ENCODE measurements at places on chromosomes 3 and 15.
A peak's percentile ranks its signal among the peaks of the same experiment; 100 is the strongest.

- DNase-seq = no peak
Measured at GRCh38 chr3:171349392-171349791, 110.8 kb downstream of the TNIK start.

DNA sequence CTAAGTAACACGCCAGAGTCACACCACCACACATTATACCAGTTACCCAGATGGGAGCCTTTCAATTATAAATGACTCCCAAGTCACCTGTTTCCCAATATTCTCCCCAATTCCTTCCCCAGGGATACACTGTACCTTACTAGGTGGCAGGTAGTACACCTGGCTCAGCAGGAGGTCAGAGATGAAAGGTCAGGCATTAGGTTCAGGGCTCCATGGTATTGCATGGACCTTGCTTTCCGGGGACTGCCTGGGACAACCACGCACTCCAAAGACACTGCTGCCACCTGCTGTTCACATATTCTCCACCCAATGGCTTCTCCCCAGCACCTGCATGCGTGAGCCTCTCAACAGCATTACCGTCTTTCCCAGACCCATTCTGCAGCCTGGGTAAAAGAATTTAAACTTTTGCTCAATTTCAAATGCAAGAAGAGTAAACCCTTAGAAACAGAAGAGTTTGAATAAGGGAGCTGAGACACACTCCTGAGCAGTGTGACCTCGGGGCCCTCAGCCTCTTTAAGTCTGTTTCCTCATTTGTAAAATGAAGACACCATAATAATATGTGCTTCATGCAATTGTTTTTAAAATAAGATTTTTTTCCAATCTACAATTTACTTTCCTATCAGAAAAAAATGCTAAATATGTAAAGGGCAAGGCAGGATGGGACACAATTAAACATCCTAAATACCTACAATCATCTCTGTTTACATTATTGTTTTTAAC lies 28.0 kb upstream of the LACTB start:
- peak; percentile 35 for DNase-seq

DNA sequence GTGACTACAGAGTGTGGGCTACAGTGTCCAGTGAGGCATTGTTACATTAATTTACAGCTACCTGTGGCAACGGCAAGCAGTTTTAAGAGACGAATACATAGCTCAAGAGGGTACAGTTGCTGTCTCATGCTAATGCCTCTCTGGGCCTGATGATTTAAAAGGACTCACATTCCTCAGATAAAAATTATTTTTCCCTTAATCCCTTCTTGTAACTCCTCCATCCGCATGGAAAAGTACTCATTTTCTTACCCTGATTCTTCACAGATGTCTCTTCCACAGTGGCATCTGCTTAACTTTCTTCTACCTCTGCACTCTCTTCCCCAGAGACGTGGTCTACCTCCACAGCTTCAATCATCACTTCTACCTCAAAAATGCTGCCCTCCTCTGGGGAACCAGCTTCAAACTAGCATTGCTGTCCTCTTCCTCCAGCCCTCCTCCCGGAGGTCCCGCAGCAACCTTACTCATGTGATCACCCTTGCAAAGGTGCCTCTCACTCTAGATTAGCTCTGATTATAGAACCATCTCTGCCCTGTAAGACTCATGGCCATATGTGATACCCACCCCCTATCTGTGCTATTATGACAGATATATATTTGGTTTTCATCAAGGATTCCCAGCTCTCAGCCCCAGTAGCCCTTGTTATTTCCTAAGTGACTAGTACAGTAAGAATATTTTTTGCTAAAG lies 21.4 kb upstream of the ABHD17C start:
- no peak for DNase-seq

DNA sequence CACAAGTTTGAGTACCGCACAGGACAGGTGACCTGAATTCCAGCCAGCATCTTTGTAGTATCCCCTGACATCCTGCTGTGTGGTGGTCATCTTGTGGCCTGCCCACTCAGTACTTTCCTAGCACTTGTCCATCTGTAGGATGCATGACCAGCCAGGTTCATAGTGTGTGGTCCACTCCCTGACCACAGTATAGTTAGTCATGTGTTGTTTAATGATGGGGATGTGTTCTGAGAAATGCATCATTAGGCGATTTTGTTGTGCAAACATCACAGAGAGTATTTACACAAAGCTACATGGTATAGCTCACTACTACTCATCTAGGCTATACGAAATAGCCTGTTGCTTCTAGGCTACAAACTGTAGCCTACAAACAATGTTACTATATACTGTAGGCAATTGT lies 16.9 kb upstream of the RBPMS2 start:
- no peak for DNase-seq

- DNase-seq = no peak
Measured at GRCh38 chr3:52572221-52572620, 35.8 kb downstream of the UQCC5 start.

DNA sequence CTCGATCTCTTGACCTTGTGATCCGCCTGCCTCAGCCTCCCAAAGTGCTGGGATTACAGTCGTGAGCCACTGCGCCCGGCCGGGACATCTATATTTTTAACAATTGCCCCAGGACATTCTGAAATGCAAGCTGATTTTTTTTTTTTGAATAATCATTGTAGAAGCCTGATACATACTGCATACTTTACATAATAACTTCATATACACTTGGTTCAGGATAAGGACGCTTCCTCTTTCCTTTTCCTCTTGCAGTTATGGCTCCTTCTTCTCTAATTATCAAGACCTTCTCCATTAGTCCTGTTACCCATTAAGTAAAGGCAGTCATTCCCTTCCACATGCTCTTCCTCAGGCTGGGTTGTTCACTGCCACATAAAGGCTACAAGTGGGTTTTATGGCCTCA lies 58.3 kb downstream of the SLCO3A1 start:
- no peak for DNase-seq

GRCh38 chr15:89845305-89845893 lies 30.7 kb upstream of the ANPEP start:
- no peak for DNase-seq

DNA sequence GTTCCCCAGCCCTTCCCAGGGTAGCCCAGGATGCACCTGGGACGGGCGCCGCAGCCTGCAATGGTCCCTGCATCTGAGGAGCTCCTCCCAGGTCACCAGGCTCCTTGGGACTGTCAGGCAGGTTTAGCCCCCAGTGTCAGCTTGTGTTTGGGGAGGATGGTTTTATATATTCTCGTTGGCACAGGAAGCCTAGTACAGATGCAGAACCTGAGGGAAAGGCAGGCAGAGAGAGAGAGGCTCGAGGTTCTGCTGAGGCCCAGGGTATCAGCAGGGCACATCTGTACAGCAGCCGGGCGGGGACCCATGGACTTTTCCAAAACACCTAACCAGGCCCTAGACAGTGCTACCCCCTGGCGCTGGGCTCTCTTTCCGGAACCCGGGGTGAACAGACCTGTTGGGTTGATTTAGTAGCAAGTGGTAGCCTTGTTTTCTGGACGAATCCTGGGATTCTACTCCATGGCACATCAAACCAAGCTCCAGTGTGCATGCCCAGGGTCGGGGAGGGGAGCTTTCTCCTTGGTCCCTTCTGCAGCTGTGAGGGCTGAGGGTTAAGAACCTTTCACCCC lies 8.6 kb downstream of the PAK6 start:
- DNase-seq = no peak

DNA sequence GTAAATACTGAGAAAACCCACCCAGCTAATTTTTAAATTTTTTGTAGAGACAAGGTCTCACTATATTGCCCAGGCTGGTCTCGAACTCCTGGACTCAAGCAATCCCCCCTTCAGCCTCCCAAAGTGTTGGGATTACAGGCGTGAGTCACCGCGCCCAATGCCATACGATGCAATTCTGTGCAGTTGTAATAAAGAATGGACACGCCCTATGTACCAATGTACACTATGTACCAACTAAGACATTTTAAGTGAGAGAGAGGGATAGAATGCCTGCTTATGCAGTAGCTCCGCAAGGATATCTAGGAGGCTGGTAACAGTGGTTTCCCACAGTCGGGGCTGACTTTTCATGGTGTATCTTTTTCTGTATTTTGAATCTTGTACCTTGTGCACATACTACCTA lies 14.6 kb downstream of the ZNF710 start:
- DNase-seq = no peak

DNA sequence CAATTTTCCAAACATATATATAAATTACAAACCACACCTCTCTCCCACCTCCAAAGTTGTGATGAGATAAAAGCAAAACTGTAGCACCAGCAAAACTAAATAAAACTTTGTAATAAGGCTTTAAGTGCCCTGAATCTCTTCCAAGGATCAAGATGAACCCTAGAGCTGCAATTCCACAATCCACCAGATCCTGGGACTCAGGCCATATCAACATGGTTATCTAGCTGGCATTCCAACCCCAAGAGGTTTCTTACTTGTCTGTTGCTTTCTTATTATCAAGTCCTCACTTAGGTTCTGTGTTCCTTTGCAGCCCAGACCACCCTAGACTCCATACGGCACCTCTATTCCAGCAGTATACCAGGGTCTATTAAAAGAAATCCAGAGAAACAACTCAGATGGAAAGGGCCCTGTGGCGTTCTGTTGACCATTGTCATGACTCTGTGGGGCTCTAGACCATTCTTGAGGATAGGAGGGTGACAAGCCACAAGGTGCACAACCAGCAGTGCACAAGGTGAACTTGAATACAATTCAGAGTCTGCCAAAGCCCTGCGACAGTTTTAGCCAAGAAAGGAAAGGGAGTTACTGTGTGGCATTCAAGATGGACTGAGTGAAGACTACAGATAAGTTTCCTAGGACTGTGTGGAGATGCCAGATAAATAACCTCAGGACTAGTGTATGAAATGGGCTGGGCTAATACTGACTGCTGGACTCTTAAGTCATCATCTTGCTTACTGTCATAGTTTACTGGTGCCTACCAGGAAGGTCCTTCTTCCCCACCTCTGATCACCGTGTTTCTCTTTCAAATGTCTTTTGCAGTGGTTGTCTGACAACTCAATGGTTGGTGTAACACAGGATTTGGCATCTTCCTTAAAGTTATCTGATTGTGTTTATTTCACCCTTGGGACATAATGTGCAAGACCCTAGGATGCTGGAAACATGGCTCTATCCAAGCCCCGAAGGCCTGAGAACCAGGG lies 27.2 kb downstream of the ACKR2 start:
- no peak for DNase-seq

DNA sequence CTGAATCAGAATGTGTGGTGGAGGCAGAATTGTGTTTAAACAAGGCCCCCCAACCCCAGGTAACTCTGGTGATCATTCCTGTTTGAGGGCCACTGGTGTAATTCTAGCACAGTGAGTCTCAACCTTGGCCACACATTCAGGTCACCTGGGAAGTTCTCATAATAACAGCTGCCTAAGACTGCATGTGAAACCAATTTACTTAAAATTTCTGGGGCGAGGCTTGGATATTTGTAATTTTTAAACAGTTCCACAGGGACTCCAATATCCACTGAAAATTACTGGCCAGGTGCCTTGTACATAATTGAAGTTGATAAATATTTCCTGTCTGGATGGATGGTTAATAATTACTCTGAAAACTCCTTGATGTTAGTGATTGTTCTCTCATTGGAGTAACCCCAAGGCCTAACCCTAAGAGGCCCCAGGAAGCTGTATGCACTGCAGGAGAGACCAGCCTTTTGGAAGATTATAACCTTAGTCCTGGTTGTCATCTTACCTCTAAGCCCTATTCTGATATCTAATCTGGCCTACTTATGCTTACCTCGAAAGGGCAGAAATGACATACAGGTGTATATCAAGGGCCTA lies 25.7 kb upstream of the EPHB1 start:
- no peak for DNase-seq

- DNase-seq = no peak
Measured at GRCh38 chr15:38992930-38993329, 428.3 kb upstream of the RASGRP1 start.

DNA sequence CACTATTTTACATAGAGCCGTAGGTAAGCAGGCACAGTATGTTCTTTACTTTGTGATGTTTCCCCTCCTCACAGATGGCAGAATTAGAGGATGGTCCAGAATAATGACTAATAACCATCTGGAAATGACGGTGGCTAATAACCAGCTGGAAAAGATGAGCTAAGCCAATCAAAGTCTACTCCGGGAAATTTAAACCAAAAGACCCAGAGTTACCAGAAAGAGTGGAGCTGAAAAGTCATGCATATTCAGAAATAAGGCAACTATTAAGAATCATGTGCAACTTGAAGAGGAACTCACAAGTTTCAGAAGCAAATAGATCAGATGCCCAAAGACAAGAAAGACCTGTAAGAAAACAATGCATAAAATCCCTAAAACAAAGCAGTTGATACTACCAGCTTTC lies 33.6 kb downstream of the DMXL2 start:
- DNase-seq = no peak

GRCh38 chr15:76903251-76903681 lies 1.9 kb downstream of the SCAPER start:
- no peak for DNase-seq

GRCh38 chr15:72535911-72536310 lies 61.8 kb downstream of the ARIH1 start:
- DNase-seq = no peak

DNA sequence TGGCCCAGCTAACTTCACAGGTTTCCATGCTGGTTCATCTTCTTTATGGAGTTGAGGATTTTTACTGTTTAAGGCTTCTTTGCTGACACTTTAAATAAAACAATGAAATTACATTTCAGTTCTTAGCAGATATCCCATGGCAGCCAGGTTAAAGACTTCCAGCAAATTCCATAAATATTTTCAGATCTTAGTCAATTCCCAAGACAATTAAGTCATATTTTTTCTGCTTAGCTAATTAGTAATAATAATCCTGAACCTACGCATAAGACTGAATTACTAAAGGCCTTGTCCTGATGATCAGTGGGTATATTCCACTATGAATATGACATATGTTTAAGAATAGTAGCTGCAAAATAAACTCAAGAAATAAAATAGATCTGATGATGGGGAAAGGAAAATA lies 83.3 kb downstream of the NR2E3 start:
- no peak for DNase-seq

DNA sequence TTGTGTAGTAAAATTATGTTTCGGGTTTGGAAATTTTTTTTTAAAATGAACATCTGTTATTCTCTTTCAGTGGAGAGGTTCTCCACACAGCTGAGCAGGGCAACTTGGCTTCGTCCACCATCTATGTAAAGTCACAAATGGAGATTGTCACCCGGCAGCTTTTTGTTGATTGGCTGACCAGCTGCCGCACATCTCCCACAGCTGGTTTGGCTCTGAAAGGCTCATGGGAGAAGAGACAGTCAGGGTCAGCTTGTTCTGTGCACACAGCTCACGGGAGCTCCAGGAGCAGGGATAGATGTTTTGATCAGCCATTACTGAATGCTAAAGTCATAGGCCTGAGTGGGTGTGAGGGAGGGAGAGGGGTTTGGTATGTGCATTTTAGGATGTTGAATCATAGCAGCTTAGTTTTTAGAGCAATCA lies 12.9 kb upstream of the CCDC80 start:
- no peak for DNase-seq

DNA sequence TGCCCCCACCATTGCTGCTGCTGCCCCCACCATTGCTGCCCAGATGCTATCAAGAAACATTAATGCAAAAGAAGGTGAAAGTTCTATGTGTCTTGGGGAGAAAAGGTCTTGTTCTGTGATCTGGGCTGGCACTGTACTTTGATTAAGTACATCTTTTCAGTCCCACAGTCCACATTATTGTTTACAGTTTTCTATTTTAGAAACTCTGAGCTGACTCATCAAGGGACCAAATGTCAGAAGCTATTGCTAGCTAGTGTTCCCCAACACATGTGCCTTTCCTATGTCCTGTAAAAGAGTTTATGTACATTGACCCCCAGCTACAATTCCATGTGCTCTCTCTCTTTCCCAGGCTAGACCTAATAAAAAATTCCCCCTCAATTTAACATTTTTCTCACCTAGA lies 264.7 kb upstream of the NECTIN3 start:
- DNase-seq = no peak

Data from stimulated activated CD4-positive, alpha-beta T cell treated with anti-CD3 and anti-CD28 coated beads, TNF-alpha, amount 100 ng/mL, for 4 hours (primary cell).